Fibroblast of villous mesenchyme (primary cell): ENCODE measurements at places on chromosomes 4 and X.

DNA sequence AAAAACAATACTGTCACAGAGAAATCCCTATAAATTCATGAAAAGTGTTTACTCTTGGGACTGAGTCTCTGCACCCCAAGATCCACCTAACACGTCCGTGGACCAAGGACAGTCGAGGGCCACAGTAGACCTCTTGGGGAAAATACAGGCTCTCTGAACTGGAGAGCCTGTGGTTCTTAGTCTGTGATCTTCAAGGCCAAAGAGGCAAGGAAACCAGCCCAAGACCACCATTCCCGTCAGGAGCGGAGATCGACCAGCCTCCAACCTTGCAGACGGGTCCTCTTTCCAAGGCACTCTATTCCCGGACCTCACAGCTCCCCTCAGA, 1.6 kb upstream of the APBB2 start:
- DNase-seq, result no peak

- no peak for DNase-seq
These were observed 7.4 kb downstream of the ZRSR2 start for GRCh38 chrX:15797707-15798106.

- DNase-seq, result no peak
These were observed 2.1 kb downstream of the LEF1 start for GRCh38 chr4:108166441-108167315.

- DNase-seq, result no peak
These were observed 22.4 kb upstream of the XAGE2 start for GRCh38 chrX:52346174-52347165.

- no peak for DNase-seq
These were observed 2268.1 kb downstream of the PCDH7 start for GRCh38 chr4:32988165-32988811.

GRCh38 chrX:96979766-96980165, 96.1 kb downstream of the RPA4 start:
- no peak for DNase-seq

DNA sequence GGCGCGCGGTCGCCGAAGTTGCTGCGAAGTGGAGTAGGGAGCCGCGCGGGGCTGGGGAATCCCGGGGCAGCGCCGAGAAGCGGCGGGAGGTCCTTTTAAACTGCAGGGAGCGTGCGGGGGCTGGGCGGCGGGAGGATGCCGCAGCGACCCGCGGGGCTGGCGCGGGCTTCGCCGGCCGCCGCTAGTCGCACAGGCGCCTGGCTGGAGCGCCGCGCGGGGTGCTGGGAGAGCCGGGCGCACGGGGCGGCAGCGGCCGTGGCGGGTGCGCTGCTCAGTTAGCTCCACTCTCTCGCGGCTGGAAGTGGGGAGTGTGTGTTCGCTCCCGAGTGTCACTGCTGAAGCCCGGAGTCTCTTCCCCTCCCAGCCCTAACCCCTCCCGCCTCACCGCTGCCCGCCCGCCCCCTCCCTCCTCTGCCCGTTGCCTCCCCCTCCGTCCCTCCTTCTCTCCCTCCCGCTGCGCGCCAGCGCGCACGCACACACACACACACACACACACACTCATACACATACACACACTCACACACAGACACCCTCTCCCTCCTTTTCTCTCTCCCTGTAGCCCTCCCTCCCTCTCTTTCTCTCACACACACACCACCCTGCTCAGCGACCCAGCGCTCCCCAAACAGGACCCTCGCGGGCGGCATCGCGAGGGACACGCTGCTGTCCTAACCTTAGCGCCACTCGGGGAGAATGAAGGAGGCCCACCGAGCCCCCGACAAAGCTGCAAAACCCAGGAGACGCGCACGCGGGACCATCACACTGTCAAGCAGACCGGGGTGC, at the start of gene NDNF:
Gene NDNF (minus strand): TSS at position 312 of the 780 bp plus-strand sequence. CDS start 26,698 bp downstream, outside the sequence.
- DNase-seq, result peak; percentile 20

GRCh38 chr4:73417973-73418372, 13.9 kb downstream of the ALB start:
- peak; percentile 4 for DNase-seq

DNA sequence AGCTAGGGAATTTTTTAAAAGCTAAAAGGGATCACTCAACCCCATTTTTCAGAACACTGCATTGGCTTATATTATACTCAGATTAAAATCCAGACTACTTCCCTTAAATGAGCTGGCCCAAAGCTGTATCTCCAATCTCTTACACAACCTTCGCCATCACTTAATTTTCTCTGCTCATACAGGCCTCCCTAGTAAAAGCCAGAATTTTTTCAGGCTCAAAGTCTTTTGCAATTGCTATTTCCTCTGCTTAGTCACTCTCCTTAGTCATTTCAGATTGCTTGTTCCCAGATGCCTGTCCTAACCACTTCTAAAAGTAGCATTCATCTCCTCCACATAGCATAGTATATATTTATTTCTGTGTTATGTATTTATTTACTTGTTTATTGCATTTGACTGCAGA, 1587.9 kb upstream of the ADGRL3 start:
- peak; percentile 64 for DNase-seq

GRCh38 chr4:169099771-169100180, 89.7 kb upstream of the CBR4 start:
- DNase-seq, result peak; percentile 57

GRCh38 chr4:123699880-123700771, 303.5 kb downstream of the SPRY1 start:
- DNase-seq, result peak; percentile 95

- no peak for DNase-seq
These were observed 94.8 kb upstream of the PSAPL1 start for GRCh38 chr4:7529368-7530080.
